Spleen (tissue), 13 donors: ENCODE measurements at places on chromosomes 7 and 10.

- H3K27ac ChIP-seq, result no peak overlapping the region
- no peaks in the 10 kb centered on the region for H3K27me3 ChIP-seq
- no peak for DNase-seq
- H3K4me1 ChIP-seq, result no peaks in the 10 kb centered on the region
Measured at GRCh38 chr7:92657391-92657790, 67.2 kb upstream of the FAM133B start.

GRCh38 chr7:116543664-116544063, 18.8 kb downstream of the CAV1 start:
- H3K36me3 ChIP-seq, result no peaks in the 10 kb centered on the region
- no peaks in the 10 kb centered on the region for H3K4me1 ChIP-seq
- H3K4me3 ChIP-seq, result no peak overlapping the region

GRCh38 chr7:134818613-134819345, 39.3 kb downstream of the CALD1 start:
- no peaks in the 10 kb centered on the region for H3K27me3 ChIP-seq
- H3K4me3 ChIP-seq, result no peak overlapping the region
- H3K36me3 ChIP-seq, result no peaks in the 10 kb centered on the region
- H3K27ac ChIP-seq, result no peak overlapping the region
- no peak for DNase-seq

- H3K4me3 ChIP-seq, result no peak overlapping the region
- H3K4me1 ChIP-seq, result no peaks in the 10 kb centered on the region
- H3K27ac ChIP-seq, result no peak overlapping the region
- H3K27me3 ChIP-seq, result no peaks in the 10 kb centered on the region
- no peaks in the 10 kb centered on the region for H3K36me3 ChIP-seq
Measured at GRCh38 chr10:49068209-49068608, 47.1 kb downstream of the VSTM4 start.

DNA sequence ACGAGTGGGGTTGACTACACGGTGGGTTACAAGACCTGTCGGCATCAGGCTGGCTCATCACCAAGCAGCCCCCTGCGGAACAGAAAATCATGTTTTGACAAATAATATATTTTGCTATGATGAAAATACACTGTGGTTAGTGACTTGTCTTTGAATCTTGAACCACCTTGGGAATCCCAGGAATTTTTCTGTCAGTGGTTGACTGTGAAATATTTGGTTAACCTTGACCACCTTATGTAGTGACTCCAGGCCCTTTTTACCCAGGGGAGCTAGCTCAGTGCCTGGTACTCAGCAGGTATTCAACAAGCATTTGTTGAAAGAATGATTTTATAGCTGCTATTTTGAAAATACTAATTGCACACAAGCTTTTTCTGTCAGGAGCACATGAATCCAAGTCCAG, 406.0 kb downstream of the PHF14 start:
- no peaks in the 10 kb centered on the region for H3K36me3 ChIP-seq
- no peak overlapping the region for H3K27ac ChIP-seq
- no peaks in the 10 kb centered on the region for H3K27me3 ChIP-seq
- no peaks in the 10 kb centered on the region for H3K4me1 ChIP-seq
